ENCODE measurements at places on chromosomes 12 and 14. TPM values are rescaled to one million over a fixed set of nuclear protein-coding genes. Genes with fewer than 3 reads are reported as not detected.

The LRRC43 gene
- polyA plus RNA-seq: 0.38 TPM

The SYNDIG1L gene
- polyA plus RNA-seq: 0.06 TPM

The BIN2 gene
- polyA plus RNA-seq: 0.72 TPM

The ARMH4 gene
- 1.8 TPM for polyA plus RNA-seq

The KRT6B gene
- not detected for polyA plus RNA-seq

The HHIPL1 gene
- 0.86 TPM for polyA plus RNA-seq

The KRT72 gene
- polyA plus RNA-seq: not detected

The CD163 gene
- 72.0 TPM for polyA plus RNA-seq

The ENDOU gene
- polyA plus RNA-seq: 0.08 TPM

The NOXRED1 gene
- not detected for polyA plus RNA-seq

The OAS2 gene
- polyA plus RNA-seq: 4.2 TPM

The CYP46A1 gene
- 1.5 TPM for polyA plus RNA-seq

The TEAD4 gene
- polyA plus RNA-seq: 7.3 TPM

The INHBC gene
- 0.03 TPM for polyA plus RNA-seq

The CLEC4E gene
- polyA plus RNA-seq: 0.72 TPM

The RFX4 gene
- polyA plus RNA-seq: not detected

The CCDC175 gene
- polyA plus RNA-seq: not detected

The OTUB2 gene
- polyA plus RNA-seq: 0.19 TPM

The VRTN gene
- polyA plus RNA-seq: not detected

The MYBPC1 gene
- polyA plus RNA-seq: 0.04 TPM

The LUM gene
- 21.8 TPM for polyA plus RNA-seq

The JAG2 gene
- 25.2 TPM for polyA plus RNA-seq

The NELL2 gene
- polyA plus RNA-seq: 0.04 TPM

The SRGAP1 gene
- polyA plus RNA-seq: 4.5 TPM

The C1QL4 gene
- polyA plus RNA-seq: not detected

The RNASE4 gene
- 9.8 TPM for polyA plus RNA-seq

The RAPGEF3 gene
- polyA plus RNA-seq: 18.6 TPM

The RAD9B gene
- polyA plus RNA-seq: 12.0 TPM

The CARMIL3 gene
- 0.08 TPM for polyA plus RNA-seq

The EML5 gene
- 0.08 TPM for polyA plus RNA-seq

The GEMIN2 gene
- 18.2 TPM for polyA plus RNA-seq

The SPRYD4 gene
- 2.9 TPM for polyA plus RNA-seq

The METTL3 gene
- 26.8 TPM for polyA plus RNA-seq

The TDG gene
- polyA plus RNA-seq: 13.3 TPM

The PLD4 gene
- polyA plus RNA-seq: not detected

The IAPP gene
- not detected for polyA plus RNA-seq

The OR4K17 gene
- not detected for polyA plus RNA-seq

The ATXN3 gene
- polyA plus RNA-seq: 10.0 TPM

The HIP1R gene
- 19.1 TPM for polyA plus RNA-seq

The KLHL33 gene
- polyA plus RNA-seq: 0.25 TPM

The DNAI7 gene
- polyA plus RNA-seq: 0.10 TPM

The CACNA1C gene
- 68.2 TPM for polyA plus RNA-seq

The C12orf54 gene
- polyA plus RNA-seq: not detected

The PRB2 gene
- not detected for polyA plus RNA-seq
